M059J (cell line): ENCODE measurements at places on chromosomes 7 and 10. TPM values are rescaled to one million over a fixed set of nuclear protein-coding genes. Genes with fewer than 3 reads are reported as not detected.

DNA sequence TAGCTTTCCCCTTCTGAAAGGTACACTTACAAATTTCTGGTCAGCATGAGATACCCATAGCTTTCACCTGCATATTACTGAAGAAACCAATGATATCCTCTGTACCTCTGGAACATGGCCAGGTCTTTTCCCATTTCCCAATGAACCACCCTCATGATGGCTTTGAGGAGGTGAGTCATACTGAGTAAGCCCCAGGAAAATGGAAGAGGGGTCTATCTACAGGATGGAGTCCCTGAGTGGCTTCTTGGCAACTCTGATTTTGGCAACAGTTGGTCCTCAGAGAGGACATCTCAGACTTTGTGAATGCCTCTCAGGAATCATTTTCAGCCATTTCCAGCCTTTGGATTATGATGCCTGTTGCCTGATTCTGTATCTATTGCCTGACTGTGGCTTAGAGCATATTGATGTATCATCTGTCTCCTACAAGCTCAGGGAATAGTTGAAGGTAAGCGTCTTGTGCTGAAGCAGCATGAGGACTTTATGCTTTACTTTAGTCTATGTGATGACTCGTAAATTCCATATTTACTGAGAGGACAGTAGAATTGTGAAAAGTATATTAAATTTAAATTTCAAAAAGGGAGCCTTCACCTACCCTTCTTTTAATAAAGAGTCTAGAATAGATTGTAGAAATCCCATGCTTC is 84.7 kb upstream of the DKK1 start:
- DNase-seq, result peak; percentile 67

- no peak for DNase-seq
Measured at GRCh38 chr10:110211465-110211843, 4.0 kb downstream of the MXI1 start.

Gene UNCX
- total RNA-seq, result not detected in 2 replicates

DNA sequence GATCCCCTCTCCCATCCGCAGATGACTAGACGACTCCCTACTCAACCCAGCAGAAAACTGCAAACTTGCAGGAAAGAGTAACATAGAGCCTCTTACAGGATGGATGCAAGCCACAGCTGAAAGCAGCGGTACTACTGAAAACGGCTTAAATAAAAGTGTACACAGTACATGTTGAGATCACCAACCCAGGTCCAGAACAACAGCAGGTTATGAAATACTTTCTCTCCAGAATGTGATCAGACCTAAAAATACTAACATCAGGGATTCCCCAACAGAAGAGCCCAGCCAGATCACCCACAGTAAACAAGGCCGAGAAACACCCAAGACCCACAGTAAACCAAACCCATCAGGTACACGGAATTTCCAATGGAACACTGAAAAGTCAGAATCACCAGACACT is 13.2 kb downstream of the ATE1 start:
- DNase-seq, result no peak

DNA sequence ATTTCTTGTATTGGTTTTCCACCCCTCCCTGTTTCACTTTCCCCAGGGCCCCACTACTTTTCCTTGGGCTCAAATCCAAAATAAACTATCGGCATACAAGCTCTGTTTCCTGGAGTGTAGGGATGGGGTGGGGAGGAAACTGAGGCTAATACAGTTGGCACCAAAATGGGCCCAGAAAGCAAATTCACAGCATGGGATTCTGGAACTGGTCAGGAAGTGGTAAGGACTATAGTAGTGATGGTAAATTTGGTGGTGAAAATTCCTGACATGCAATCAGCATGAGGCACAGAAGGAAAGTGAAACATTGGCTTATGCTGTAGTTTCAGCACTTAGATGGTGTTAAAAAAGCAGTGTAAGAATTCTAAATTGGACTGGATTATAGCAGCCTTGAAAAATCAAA is 8.7 kb upstream of the SAMD9L start:
- peak; percentile 84 for DNase-seq

- no peak for DNase-seq
Measured at GRCh38 chr10:96978621-96979154, 146.6 kb downstream of the LCOR start.

- no peak for DNase-seq
Measured at GRCh38 chr7:11403781-11404180, 428.2 kb downstream of the THSD7A start.

DNA sequence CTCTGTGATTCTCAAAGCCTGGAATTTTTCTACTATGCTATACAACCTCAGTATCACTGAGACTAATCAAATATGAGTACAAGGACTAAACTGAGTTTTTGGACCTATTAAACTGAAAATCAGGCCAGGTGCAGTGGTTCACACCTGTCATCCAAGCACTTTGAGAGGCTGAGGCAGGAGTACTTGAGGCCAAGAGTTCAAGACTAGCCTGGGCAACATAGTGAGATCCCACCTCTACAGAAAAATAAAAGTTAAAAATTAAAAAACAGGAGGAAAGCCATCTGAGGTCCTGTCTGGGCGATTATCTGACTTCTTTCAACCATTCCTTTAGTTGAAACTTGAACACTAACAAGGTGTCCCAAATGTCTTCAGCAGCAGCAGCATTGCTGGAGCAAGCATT is 7.0 kb downstream of the XRCC2 start:
- DNase-seq, result no peak

- DNase-seq, result no peak
Measured at GRCh38 chr7:47267346-47267745, 314.6 kb downstream of the TNS3 start.

GRCh38 chr7:73648593-73649332 is 18.9 kb upstream of the VPS37D start:
- no peak for DNase-seq

GRCh38 chr7:21414795-21415393 is 13.0 kb upstream of the SP4 start:
- no peak for DNase-seq

- DNase-seq, result peak; percentile 44
Measured at GRCh38 chr7:116583653-116584052, 58.8 kb downstream of the CAV1 start.

- DNase-seq, result peak; percentile 17
Measured at GRCh38 chr7:979886-980571, 3.0 kb upstream of the CYP2W1 start.

Gene CHST3
- total RNA-seq, result 12.3 and 22.4 TPM in 2 replicates
